ENCODE measurements at places on chromosomes 6 and 20. TPM values are rescaled to one million over a fixed set of nuclear protein-coding genes. Genes with fewer than 3 reads are reported as not detected.

TMEM151B gene
- 0.16 TPM for total RNA-seq

DAAM2 gene
- total RNA-seq, result 0.20 TPM

ZNF831 gene
- not detected for total RNA-seq

LTB gene
- total RNA-seq, result not detected

PPIL6 gene
- total RNA-seq, result 3.4 TPM

HRH3 gene
- not detected for total RNA-seq

FAM83D gene
- 70.7 TPM for total RNA-seq

C6orf52 gene
- total RNA-seq, result 2.4 TPM

IL17A gene
- total RNA-seq, result not detected

SUMO4 gene
- total RNA-seq, result not detected

CLDN20 gene
- total RNA-seq, result not detected

NKAPL gene
- total RNA-seq, result not detected

KCNK5 gene
- total RNA-seq, result 1.3 TPM

LHFPL5 gene
- 0.23 TPM for total RNA-seq

ADA gene
- total RNA-seq, result 54.3 TPM

GPANK1 gene
- total RNA-seq, result 10.1 TPM

TRERF1 gene
- total RNA-seq, result 6.9 TPM

VSX1 gene
- 0.93 TPM for total RNA-seq

RIPOR2 gene
- total RNA-seq, result 0.73 TPM

NTSR1 gene
- total RNA-seq, result 0.05 TPM

DEFB132 gene
- total RNA-seq, result not detected

IFT52 gene
- 36.0 TPM for total RNA-seq

NUS1 gene
- total RNA-seq, result 27.1 TPM

KCNK15 gene
- 0.23 TPM for total RNA-seq

CLVS2 gene
- total RNA-seq, result 0.13 TPM

ARMH2 gene
- total RNA-seq, result not detected

PSORS1C2 gene
- not detected for total RNA-seq

TRAPPC3L gene
- not detected for total RNA-seq
